T-helper 2 cell treated with Interferon-gamma antibody and Interleukin-4, amounts not matched to agents 5 μg/mL and 100 μg/mL, for 36 hours (primary cell): ENCODE measurements at places on chromosomes 7 and 10.

GRCh38 chr7:139358541-139359365 is 941 bp upstream of the LUC7L2 start:
- peak overlapping the region; percentile 100 for H3K27ac ChIP-seq
- peaks cover 29% of the 10 kb centered on the region for H3K4me1 ChIP-seq
- H3K36me3 ChIP-seq = peaks cover 22% of the 10 kb centered on the region

- peak; percentile 11 for DNase-seq
- H3K27me3 ChIP-seq = no peaks in the 10 kb centered on the region
- peaks cover 49% of the 10 kb centered on the region for H3K36me3 ChIP-seq
- peaks cover 52% of the 10 kb centered on the region for H3K4me1 ChIP-seq
- H3K27ac ChIP-seq = peak overlapping the region; percentile 89
- H3K4me3 ChIP-seq = peak overlapping the region; percentile 63
Observed at GRCh38 chr7:7257899-7258692, 75.8 kb downstream of the C1GALT1 start.

DNA sequence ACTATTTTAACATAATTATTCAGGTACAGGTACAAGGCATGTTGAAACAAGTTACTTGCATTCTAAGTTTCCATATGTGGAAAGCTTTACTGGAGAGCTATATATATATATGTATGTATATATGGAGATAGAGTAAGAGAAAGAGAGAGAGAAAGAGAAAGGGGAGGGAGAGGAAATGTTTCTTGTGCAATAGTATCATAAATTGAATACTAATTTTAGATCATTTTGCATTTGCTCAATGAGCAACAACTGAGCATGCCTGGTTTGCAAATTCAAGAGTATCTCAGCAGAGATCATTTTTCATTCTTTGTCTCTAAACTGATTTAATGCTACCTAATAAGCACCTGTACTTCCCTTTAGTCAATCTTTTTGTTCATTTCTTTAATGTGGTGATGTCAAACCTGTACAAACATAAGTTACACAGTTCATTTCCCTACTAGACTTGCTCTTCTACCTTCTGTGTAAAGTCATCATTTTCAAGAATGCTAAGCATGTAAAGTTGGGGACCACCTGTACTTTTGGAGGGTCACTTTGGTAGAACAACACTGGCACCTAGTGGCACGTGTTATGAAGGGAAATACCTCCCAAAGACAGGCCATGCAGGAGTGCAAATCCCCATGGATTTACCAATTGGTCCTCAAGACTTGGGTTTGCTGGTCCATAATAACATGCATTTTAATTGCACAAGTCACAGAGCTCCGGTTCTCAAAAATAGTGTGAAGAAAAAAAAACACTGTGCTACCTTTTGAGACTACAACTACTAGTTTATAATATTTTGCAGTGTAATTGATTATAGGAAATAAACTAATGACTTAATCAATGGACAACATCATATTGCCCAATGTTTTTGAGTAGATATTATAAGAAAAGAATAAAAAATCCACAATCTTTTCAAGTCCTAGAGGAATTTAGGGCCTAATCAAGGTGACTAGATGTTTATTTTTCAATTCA is 431.2 kb upstream of the IGFBP3 start:
- H3K27me3 ChIP-seq = no peaks in the 10 kb centered on the region
- no peak overlapping the region for H3K27ac ChIP-seq
- no peaks in the 10 kb centered on the region for H3K4me1 ChIP-seq
- no peaks in the 10 kb centered on the region for H3K36me3 ChIP-seq
- H3K4me3 ChIP-seq = no peak overlapping the region

GRCh38 chr7:106393564-106394251 is 108.9 kb upstream of the NAMPT start:
- no peak overlapping the region for H3K27ac ChIP-seq
- no peaks in the 10 kb centered on the region for H3K4me1 ChIP-seq
- H3K4me3 ChIP-seq = no peak overlapping the region

DNA sequence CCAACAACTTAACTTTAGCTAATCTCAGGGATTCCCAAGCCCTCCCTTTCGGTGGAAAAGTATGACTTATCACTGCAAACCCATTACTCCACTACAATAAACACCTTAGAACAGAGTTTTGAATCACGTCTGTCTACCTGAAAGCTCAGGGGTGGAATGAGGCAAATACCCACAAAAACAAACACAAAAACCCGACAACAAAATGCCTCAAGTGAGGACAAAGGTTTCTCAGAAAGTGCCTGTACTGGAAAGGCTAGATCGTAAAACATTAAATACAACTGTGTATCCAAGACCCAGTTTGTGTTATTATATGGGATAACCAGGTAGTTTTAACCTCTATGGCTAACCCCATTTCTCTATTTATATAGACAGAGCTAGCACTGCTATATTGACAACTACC is 26.0 kb downstream of the MKRN1 start:
- H3K36me3 ChIP-seq = peaks cover 43% of the 10 kb centered on the region
- H3K27me3 ChIP-seq = no peaks in the 10 kb centered on the region
- no peak overlapping the region for H3K27ac ChIP-seq
- H3K4me3 ChIP-seq = no peak overlapping the region

- H3K4me3 ChIP-seq = no peak overlapping the region
- H3K4me1 ChIP-seq = no peaks in the 10 kb centered on the region
- H3K27me3 ChIP-seq = peaks cover 14% of the 10 kb centered on the region
- no peak for DNase-seq
Observed at GRCh38 chr7:17084166-17084475, 202.3 kb upstream of the AGR3 start.

DNA sequence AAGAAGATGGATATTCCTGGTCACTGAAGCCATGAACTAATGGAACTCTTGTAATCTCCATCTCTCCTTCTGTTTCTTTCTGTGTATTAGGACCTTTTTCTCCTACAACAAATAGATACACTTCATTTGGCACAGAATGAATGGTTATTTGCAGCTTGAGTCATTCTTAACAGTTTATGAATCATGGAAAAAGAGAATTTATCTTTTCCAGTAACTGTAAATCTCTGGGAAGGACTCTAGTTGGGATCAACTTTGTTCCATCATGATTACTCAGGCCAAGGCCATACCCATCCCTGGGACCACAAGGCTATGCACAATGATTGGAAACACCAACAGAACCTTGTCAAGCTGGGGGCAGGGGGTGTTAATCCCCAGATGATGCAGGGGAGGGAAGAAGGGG is 36.1 kb upstream of the MDFIC start:
- no peak overlapping the region for H3K4me3 ChIP-seq
- DNase-seq = no peak
- H3K27ac ChIP-seq = no peak overlapping the region
- H3K27me3 ChIP-seq = no peaks in the 10 kb centered on the region
- peaks cover 10% of the 10 kb centered on the region for H3K4me1 ChIP-seq

DNA sequence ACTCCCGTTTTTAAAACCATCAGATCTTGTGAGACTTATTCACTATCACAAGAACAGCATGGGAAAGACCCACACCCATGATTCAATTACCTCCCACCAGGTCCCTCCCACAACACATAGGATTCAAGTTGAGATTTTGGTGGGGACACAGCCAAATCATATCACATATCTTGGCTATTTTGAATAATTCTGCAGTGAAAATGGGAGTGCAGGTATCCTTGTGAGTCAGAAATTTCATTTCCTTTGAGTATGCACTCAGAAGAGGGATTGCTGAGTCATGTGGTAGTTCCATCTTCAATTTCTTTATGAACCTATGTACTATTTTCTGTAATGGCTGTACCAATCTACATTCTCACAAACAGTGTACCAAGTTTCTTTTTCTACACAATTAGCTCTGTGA is 125.8 kb downstream of the ANKRD7 start:
- peaks cover 3% of the 10 kb centered on the region for H3K27me3 ChIP-seq
- H3K36me3 ChIP-seq = no peaks in the 10 kb centered on the region
- H3K27ac ChIP-seq = no peak overlapping the region

DNA sequence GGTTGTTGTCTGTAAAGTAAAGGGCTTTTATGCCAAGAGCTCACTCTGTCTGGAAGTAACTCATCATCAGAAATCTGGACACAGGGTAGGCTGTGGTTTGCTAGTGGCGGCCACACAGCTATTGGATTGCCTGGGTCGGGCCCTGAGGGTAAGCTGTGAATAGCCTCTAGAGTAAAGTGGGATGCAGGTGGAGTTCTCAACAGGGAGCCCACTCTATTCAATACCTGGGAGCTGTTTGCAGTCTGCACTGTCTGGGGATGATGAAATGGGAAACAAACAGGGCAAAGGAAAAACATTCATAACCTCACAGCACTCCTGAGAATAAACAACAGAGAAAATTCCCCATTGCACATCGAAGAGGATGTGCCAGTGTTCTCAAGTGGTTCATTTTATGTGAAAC is 582.6 kb downstream of the CALN1 start:
- no peak overlapping the region for H3K4me3 ChIP-seq
- no peak for DNase-seq
- H3K4me1 ChIP-seq = no peaks in the 10 kb centered on the region
- H3K27me3 ChIP-seq = no peaks in the 10 kb centered on the region
- no peaks in the 10 kb centered on the region for H3K36me3 ChIP-seq

DNA sequence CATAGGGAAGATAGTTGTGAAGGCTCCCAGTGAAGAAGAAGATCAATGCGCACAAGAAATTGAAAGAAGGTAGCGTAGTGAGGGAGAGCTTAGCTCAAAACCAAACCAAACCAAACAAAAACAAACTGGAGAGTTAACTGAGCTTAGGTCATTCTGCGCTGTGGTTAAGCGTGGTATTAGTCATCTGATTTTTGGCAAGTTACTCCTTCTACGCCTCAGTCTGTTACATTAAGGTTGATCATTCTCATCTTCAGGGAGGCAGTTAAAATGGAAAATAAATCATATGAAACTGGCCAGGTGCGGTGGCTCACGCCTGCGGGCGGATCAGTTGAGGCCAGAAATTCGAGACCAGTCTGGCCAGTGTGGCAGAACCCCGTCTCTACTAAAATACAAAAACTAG is 259.7 kb downstream of the EXOC4 start:
- no peak overlapping the region for H3K27ac ChIP-seq
- no peak for DNase-seq
- no peaks in the 10 kb centered on the region for H3K27me3 ChIP-seq

- H3K4me1 ChIP-seq = peaks cover 40% of the 10 kb centered on the region
- H3K4me3 ChIP-seq = peak overlapping the region; percentile 12
- DNase-seq = peak; percentile 71
- H3K36me3 ChIP-seq = peaks cover 28% of the 10 kb centered on the region
Observed at GRCh38 chr7:38215735-38216670, 38.0 kb downstream of the STARD3NL start.

GRCh38 chr10:95573964-95574604 is 12.9 kb upstream of the SORBS1 start:
- H3K4me3 ChIP-seq = no peak overlapping the region
- peaks cover 22% of the 10 kb centered on the region for H3K27me3 ChIP-seq
- no peak overlapping the region for H3K27ac ChIP-seq
- DNase-seq = no peak

- DNase-seq = no peak
- peaks cover 54% of the 10 kb centered on the region for H3K4me1 ChIP-seq
- no peaks in the 10 kb centered on the region for H3K36me3 ChIP-seq
- no peak overlapping the region for H3K27ac ChIP-seq
- peak overlapping the region; percentile 35 for H3K4me3 ChIP-seq
Observed at GRCh38 chr10:50470798-50471582, 152.8 kb downstream of the SGMS1 start.

GRCh38 chr10:81920213-81920829 is 45.3 kb downstream of the NRG3 start:
- H3K27me3 ChIP-seq = no peaks in the 10 kb centered on the region
- H3K27ac ChIP-seq = no peak overlapping the region
- no peaks in the 10 kb centered on the region for H3K4me1 ChIP-seq
- H3K4me3 ChIP-seq = no peak overlapping the region
- H3K36me3 ChIP-seq = no peaks in the 10 kb centered on the region

GRCh38 chr7:112199672-112200071 is 6.5 kb downstream of the DOCK4 start:
- H3K27ac ChIP-seq = no peak overlapping the region
- no peaks in the 10 kb centered on the region for H3K36me3 ChIP-seq
- H3K4me3 ChIP-seq = no peak overlapping the region
- H3K4me1 ChIP-seq = peaks cover 12% of the 10 kb centered on the region
- peaks cover 36% of the 10 kb centered on the region for H3K27me3 ChIP-seq
- no peak for DNase-seq

GRCh38 chr10:98030991-98031431 is 590 bp upstream of the CRTAC1 start:
- DNase-seq = no peak
- H3K4me1 ChIP-seq = no peaks in the 10 kb centered on the region
- no peak overlapping the region for H3K4me3 ChIP-seq
- H3K36me3 ChIP-seq = no peaks in the 10 kb centered on the region
- H3K27ac ChIP-seq = no peak overlapping the region

- H3K4me3 ChIP-seq = no peak overlapping the region
- H3K27ac ChIP-seq = no peak overlapping the region
- H3K36me3 ChIP-seq = no peaks in the 10 kb centered on the region
- H3K27me3 ChIP-seq = peaks cover 24% of the 10 kb centered on the region
- DNase-seq = no peak
Observed at GRCh38 chr10:5678397-5679036, 6.1 kb upstream of the TASOR2 start.

DNA sequence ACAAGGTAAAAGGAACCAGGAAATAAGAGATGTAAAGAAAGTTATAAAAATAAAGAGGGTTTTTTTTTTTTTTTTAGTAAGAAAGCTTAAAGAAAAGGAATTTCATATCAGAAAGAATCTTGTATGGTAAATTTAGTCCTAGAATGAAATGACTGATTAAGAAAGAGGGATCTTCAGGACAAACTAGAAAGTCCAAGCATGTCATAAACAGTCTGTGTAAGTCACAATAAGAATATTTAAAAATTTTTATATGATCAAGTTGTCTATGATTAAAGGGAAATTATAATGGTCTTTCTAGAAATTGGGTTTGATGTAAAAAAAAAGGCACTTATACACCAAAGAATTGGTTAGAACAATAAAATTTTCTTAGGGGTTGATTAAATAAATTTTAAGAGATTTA is 289.5 kb downstream of the XPNPEP1 start:
- no peaks in the 10 kb centered on the region for H3K36me3 ChIP-seq
- H3K4me3 ChIP-seq = no peak overlapping the region
- no peak overlapping the region for H3K27ac ChIP-seq
- H3K27me3 ChIP-seq = no peaks in the 10 kb centered on the region

DNA sequence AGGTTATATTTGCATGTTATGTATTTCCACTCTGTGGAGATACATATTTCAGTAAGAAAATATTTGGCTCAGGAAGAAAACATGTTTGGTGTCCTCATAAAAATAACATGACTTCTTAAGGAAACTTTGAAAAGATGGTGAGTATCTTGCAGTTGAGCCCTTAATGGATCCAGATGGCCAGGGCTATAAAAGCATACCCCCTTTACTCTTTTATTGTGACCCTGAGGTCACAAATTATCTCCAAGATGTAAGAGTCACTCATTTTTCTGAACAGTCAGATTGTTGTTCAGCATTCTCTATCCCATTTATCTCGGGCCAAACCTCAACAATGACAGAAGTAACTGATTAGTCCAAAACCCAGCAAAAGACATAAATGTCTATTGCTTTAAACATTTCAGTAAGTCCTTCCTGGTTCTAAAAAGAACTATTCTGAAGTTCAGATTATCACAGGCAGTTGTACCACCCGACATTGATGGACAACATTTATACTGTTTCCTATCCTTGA is 539.4 kb downstream of the PARD3 start:
- H3K36me3 ChIP-seq = no peaks in the 10 kb centered on the region
- DNase-seq = no peak
- no peaks in the 10 kb centered on the region for H3K4me1 ChIP-seq
- H3K4me3 ChIP-seq = no peak overlapping the region
- no peak overlapping the region for H3K27ac ChIP-seq

- H3K4me3 ChIP-seq = no peak overlapping the region
- no peak for DNase-seq
- no peaks in the 10 kb centered on the region for H3K36me3 ChIP-seq
- no peak overlapping the region for H3K27ac ChIP-seq
- H3K4me1 ChIP-seq = no peaks in the 10 kb centered on the region
- H3K27me3 ChIP-seq = peaks cover 7% of the 10 kb centered on the region
Observed at GRCh38 chr10:76991621-76992020, 646.0 kb downstream of the KCNMA1 start.

GRCh38 chr7:49775949-49776443 is 2.6 kb downstream of the VWC2 start:
- DNase-seq = no peak
- peaks cover 3% of the 10 kb centered on the region for H3K4me1 ChIP-seq
- H3K27me3 ChIP-seq = peaks cover 66% of the 10 kb centered on the region
- no peaks in the 10 kb centered on the region for H3K36me3 ChIP-seq
